ENCODE measurements at places on chromosomes 4 and X. TPM values are rescaled to one million over a fixed set of nuclear protein-coding genes. Genes with fewer than 3 reads are reported as not detected.

GRCh38 chrX:127190381-127190780 is 370.9 kb downstream of the PRR32 start:
- no peak for DNase-seq

DNA sequence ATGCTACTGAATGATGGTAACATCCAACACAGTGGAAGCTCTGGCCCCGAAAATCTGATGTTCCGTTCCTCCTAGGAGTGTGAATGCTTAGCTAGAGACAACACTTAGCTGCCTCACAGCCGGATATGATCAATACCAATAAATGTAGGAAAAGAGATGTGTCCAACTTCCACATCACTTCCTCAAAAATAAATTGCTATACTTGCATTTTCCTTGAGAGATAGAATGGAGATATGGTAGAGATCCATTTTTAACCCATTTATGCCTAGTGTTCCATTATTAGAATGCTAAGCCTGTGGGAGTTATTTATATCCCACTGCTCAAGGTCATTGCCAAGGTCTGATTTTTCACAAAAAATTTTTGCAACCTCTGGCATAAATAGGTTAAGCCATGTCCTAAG is 5.5 kb upstream of the SLC9B1 start:
- DNase-seq: no peak

GRCh38 chrX:134396174-134396573 is 63.8 kb upstream of the HPRT1 start:
- DNase-seq: no peak

DNA sequence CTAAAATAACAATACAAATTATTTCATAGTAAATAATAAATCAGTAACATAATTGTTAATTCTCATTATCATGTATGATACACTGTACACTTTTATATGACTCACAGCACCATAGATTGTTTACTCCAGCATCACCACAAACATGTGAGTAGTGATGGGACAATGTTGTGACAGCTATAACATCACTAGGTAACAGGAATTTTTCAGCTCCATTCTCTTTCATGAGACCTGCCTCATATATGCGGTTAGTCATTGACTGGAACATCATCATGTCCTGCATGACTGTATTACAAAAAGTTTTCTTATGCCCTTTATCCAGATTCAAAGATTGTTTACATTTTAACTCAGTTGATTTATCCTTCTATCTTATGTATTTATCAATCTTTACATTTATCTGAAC is 1530.0 kb downstream of the PCDH18 start:
- DNase-seq: no peak

The IL3RA gene
- 8.7 TPM for polyA plus RNA-seq

The KCTD8 gene
- polyA plus RNA-seq: 0.07 TPM

The GABRA4 gene
- 0.18 TPM for polyA plus RNA-seq

DNA sequence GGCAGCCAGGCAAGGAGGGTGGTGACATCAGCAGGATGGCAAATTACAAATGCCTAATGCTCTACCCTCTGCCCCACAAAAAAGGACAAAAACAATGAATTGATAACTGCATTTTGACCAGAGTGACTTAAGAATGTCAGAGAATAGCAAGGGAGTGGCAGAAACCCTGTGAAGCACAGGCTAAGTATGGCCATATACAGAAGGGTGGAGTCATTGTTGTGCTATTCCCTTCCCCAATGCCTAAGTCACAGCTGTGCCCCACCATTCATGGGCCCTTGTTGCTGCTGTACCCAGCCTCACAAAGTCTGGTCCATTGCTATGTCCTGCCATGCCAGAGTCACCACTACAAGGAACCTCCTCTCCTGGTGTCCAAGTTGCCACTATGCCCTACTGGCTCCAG is 123.1 kb downstream of the NEK1 start:
- no peak for DNase-seq

- DNase-seq: no peak
Observed at GRCh38 chr4:98659741-98660462, 1.5 kb upstream of the TSPAN5 start.

The MAGEB10 gene
- polyA plus RNA-seq: not detected

DNA sequence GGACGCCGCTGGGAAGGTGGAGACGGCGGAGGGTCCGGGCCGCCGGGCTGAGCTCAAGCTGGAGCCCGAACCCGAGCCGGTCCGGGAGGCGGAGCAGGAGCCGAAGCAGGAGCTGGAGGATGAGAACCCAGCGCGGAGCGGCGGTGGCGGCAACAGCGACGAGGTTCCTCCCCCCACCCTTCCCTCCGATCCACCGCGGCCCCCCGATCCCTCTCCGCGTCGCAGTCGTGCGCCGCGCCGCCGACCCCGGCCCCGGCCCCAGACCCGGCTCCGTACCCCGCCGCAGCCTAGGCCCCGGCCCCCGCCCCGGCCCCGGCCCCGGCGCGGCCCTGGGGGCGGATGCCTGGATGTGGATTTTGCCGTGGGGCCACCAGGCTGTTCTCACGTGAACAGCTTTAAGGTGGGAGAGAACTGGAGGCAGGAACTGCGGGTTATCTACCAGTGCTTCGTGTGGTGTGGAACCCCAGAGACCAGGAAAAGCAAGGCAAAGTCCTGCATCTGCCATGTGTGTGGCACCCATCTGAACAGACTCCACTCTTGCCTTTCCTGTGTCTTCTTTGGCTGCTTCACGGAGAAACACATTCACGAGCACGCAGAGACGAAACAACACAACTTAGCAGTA is 483 bp downstream of the USP27X start:
- no peak for DNase-seq

The STAP1 gene
- polyA plus RNA-seq: not detected

The GRPR gene
- not detected for polyA plus RNA-seq

The ABCG2 gene
- 0.97 TPM for polyA plus RNA-seq

GRCh38 chrX:42106556-42106955 is 183.2 kb upstream of the CASK start:
- DNase-seq: no peak

DNA sequence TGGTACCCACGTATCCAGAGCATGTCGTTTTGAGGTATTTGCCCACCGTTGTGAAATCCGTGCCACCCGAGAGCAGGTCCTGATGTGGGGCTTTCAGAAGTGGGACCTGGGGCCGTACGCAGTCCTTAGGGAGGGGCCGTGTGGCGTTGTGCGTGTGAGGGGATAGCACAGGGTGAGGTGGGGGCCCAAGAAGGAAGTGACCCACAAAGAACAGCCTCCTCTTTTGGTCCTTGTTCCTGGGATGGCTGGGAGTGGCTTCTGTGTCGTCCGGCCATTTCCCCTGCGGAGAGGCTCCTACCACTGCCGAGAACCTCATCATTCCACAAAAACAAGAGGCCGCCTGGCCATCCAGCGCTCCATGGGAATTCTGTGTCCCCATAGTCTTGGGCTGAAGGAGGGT is 17.0 kb upstream of the MSANTD1 start:
- no peak for DNase-seq

GRCh38 chr4:124918559-124919122 is 206.1 kb upstream of the ANKRD50 start:
- no peak for DNase-seq

The NSD2 gene
- polyA plus RNA-seq: 10.8 TPM

- no peak for DNase-seq
Observed at GRCh38 chr4:1882850-1883271, 11.7 kb downstream of the NSD2 start.

DNA sequence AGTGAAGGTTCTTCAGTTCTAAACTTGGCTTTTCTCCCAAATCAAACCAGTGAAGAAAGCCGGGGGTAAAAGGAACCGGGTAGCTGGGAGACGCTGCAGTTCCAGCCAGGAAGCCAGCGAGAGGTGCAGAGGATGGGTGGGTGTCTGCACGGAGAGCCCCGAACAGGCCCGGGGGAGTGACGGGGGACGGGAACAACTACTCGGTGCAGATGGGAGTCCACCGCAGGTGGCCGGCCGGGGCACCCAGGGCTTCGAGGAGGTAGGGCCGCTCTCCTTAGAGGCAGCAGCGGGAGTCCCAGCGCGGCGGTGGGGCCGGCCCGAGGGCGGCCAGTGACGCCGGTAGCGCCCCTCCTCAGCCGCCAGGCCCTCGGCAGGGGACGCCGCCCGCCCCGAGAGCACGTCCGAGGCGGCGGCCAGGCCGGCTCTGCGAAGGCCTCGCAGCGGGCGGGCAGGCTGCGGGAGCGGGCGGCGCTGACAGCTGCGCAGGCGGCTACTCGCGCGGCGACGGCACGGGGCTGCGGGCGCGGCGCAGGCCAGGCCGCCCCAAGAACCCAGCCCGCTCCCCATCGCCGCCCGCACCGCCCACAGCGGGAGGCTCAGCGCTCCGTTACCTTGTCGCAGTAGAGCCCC is 449 bp downstream of the FBXL5 start:
- peak; percentile 48 for DNase-seq

The LRCH2 gene
- polyA plus RNA-seq: 3.6 TPM

DNA sequence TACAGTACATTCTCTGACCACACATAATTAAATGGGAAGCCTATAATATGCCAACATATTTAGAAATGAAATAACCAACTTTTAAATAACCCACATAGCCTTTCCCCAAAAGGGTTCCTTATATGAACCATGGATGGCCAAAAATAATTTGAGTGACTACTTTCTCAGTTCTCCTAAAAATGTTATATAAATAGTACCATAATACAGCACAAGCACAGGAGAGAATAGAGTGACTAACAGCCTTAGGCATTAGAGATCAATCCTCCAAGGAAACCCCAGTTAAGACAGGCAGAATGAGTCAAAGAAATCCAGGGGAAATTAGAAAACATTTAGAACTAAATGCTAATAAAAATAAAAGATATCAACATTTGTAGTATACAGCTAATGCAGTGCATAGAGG is 50.2 kb downstream of the ANKRD17 start:
- DNase-seq: no peak

- no peak for DNase-seq
Observed at GRCh38 chrX:68872171-68872570, 43.4 kb downstream of the EFNB1 start.

The PDZD4 gene
- 4.1 TPM for polyA plus RNA-seq

DNA sequence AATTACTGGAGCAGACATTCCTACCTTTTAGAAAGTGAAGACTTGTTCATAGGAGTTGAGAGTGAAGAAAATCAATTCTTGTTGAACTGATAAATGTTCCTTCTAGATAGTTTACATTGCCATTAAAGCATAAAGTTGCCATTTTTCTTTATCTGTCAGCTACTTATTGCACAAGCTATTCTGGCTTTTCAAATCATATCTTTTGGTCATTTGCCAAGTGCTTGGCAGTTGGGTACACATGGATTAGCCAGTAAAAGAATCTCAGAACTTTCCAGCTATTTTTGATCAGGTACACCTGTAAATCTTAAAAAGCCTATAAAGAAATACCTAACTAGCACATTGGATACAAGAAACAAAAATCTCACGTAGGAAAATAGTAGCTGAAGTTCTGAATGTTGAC is 56.4 kb upstream of the PNPLA4 start:
- no peak for DNase-seq

- DNase-seq: no peak
Observed at GRCh38 chrX:155896512-155896911, 15.4 kb downstream of the VAMP7 start.

- no peak for DNase-seq
Observed at GRCh38 chrX:51776851-51777250, 33.6 kb downstream of the GSPT2 start.

DNA sequence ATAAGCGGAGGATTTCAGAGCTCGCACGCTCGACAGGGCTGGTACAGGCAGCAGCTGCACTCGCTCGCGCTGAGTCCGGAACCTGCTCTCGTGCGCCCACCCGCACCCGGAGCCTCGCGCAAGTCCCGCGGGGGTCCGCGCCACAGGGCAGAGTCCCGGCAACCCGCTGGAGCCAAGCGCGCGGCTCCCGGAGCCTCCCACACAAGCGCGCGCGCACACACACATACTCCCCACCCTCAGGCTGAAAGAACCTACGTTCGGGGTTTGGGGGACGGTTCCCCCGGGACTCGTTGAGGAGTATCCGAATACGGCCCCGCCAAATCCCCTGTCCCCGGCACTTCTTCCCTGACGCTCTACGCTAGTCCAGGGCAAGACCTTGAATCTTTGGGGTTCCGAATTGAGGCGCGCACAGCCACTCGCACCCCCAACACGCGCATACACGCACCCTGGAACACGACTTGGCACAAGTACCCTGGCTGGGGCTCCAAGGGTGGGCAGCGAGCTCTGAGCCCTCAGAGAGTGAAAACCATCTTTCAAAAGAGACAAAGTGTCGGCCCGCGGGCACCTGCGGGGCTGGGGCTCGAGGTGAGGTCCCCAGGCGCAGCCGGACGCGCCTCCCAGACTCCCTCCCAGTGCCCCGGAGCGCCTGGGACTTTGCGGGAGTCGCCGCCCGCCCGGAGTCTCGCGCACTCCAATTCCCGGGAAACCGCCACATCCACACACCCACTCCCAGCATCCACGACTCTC is 952 bp downstream of the ANOS1 start:
- peak; percentile 51 for DNase-seq

The NUDT6 gene
- polyA plus RNA-seq: 18.0 TPM

The H2BW2 gene
- not detected for polyA plus RNA-seq

The TTC29 gene
- 0.09 TPM for polyA plus RNA-seq

- no peak for DNase-seq
Observed at GRCh38 chr4:106588891-106589290, 220.3 kb upstream of the GIMD1 start.

The DMD gene
- 49.5 TPM for polyA plus RNA-seq

The APOO gene
- polyA plus RNA-seq: 105 TPM

- no peak for DNase-seq
Observed at GRCh38 chr4:53477038-53477565, 99.7 kb downstream of the FIP1L1 start.

DNA sequence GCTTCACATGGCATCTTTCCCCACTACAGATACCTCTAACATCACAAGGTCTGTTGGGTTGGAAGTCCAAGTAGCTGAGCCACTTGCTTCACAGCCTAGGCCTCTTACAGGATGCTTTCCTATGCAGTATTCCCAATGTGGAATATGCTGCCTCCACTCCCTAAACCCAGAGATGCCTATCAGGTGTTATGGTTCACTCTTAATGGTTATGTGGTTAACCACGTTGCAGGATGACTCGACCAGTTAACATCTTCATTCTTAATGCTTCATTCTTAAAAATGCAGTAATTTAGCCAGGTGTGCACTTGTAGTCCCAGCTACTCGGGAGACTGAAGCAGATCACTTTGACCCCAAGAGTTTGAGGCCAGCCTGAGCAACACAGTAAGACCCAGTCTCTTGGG is 24.2 kb downstream of the HAUS3 start:
- DNase-seq: no peak

GRCh38 chrX:105052926-105053325 is 167.6 kb downstream of the TEX13A start:
- DNase-seq: no peak

The ZAR1 gene
- not detected for polyA plus RNA-seq

DNA sequence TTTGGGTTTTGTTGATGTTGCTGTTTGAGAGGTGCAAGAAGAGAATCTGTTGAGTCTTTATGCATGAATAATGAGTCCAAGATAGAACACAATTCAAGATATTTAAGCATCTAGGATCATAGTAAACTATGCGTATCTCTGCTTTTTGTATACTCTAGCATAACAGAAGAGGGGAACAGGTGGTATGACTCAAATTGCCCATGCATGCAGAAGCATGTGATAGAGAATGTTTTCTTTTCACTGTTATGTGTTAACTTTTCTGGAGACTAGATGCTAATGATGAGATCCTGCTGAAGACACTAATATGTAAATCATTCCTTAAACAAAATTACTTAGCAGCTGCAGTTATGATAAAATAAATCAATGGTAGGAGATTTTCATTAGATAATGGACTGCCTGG is 165.3 kb upstream of the FTHL17 start:
- DNase-seq: no peak

GRCh38 chrX:110172215-110172614 is 145.7 kb downstream of the AMMECR1 start:
- no peak for DNase-seq

- DNase-seq: no peak
Observed at GRCh38 chrX:120380699-120381098, 18.8 kb downstream of the ATP1B4 start.
